Lung microvascular endothelial cell (primary cell): ENCODE measurements at places on chromosomes 11 and 22.

- no peak for DNase-seq
These were observed 355 bp downstream of the TESMIN start for GRCh38 chr11:68751004-68751325.

- DNase-seq: no peak
These were observed 107.4 kb downstream of the SEZ6L start for GRCh38 chr22:26276529-26277160.

GRCh38 chr22:48567213-48567975, 1260.3 kb downstream of the BRD1 start:
- DNase-seq: no peak

- no peak for DNase-seq
These were observed 20.6 kb downstream of the MSANTD4 start for GRCh38 chr11:106001304-106002012.

DNA sequence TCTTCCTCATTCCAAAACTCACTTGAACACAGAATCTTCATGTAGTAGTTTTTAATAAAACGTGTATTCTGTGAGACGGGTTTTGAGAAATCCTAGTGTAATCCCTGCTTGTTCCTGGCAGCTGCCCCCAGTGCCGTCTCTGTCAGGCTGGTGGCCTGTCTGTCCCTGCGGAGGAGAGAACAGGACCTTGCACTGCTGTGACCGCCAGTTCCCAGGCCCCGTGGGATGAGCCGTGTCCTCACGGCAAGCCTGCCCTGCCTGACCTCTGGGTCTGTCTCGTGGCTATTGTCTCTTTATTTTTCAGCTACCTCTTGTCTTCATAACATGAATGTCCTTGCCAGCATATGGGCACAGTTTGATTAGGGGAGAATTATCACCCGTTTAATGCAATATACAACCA, 535.5 kb upstream of the B3GAT1 start:
- no peak for DNase-seq

DNA sequence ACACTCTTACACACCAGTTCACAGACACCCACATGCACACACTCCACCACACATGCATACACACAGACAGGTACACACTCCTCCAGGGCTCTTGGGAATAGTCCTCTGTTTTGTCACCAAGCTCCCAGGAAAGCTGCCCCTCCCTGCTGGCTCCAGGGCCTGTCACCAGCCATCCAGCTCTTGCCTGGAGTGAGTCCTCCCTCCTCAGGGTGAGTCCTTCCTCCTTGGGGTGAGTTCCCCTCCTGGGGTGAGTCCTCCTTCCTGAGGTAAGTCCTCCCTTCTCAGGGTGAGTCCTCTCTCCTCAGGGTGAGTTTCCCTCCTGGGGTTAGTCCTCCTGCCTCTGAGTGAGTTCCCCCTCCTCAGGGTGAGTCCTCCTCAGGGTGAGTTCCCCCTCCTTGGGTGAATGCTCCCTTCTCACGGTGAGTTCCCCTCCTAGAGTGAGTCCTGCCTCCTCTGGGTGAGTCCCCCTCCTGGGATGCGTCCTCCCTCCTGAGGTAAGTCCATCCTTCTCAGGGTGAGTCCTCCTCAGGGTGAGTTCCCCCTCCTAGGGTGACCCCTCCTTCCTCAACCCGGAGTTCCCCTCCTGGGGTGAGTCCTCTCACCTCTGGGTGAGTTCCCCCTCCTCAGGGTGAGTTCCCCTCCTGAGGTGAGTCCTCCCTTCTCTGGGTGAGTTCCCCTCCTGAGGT, 100.6 kb upstream of the FGF3 start:
- no peak for DNase-seq

- DNase-seq: no peak
These were observed 4.2 kb upstream of the PIM3 start for GRCh38 chr22:49956418-49956770.

DNA sequence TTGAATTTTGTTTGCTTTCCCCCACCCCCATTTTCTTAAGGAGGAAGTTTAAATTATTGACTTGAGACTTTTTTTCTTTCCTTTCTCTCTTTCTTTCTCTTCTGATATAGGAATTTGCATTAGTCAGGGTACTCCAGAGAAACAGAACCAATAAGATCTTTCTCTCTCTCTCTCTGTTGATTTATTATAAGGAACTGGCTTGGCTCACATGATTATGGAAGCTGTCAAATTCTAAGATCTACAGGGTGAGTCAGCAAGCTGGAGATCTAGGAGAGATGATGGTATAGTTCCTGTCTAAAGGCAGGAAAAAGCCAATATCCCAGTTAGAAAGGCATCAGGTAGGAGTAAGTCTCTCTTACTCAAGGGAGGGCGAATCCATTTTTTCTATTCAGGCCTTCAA, 64.0 kb downstream of the CCDC81 start:
- DNase-seq: no peak

DNA sequence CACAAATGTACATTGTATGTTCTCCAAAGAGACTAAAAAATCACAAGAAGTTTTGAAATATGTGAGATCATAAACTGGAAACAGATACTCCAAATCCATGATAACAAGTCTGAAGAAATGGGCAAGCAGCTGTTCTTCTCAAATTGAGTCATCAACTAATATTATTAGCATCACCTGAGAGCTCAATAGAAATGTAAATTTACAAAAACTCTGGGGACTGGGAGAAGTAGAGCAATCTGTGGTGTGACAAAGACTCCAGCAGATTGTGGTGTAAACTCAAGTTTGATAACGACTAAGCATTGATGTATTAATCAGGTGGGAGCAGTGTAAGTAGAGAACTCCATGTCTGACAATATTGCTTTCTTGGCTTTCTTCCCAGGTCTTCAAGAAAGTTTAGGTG, 53.2 kb downstream of the GLYATL1 start:
- DNase-seq: no peak

GRCh38 chr22:36405221-36405661, 17.5 kb upstream of the MYH9 start:
- DNase-seq: no peak

- DNase-seq: no peak
These were observed 139.2 kb downstream of the DSCAML1 start for GRCh38 chr11:117657794-117658193.

DNA sequence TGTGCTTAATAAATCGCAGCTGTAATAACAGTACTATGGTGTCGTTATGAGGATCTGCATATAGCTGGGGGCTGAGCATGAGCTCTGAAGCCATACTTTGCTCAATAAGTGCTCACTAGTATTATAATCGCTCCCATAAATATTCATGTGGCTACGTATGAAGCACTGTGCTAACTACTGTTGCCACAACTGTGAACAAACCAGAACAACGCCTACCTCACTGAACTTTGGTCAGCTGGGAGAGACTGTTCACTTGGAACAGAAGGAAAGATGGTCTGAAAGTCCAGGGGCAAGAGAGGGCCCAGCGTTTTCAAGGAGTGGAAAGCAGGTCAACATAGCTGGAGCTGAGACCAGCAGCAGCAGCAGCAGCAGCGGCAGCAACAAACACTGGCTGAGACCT, 141.6 kb downstream of the EFCAB6 start:
- no peak for DNase-seq

GRCh38 chr11:113023228-113023627, 62.0 kb downstream of the NCAM1 start:
- no peak for DNase-seq

DNA sequence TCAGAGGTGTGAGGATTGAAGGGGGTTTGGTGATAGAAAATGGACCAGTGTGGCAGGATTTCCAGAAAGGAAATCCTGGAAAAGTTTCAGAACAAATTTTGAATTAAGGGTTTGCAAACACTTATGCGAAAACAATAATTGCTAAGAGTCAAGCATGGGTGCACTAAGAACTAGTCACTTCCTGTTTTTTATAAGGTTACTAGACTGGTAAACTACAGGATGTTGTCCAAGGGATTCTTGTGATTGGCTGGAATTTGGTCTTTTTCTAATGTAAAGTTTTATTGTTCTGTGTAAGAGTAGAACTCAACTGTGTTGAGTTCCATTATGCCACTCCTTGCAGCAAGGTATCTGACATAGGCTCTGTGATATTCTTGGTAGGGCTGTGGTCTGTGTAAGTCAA, 54.1 kb downstream of the LIF start:
- peak; percentile 71 for DNase-seq

DNA sequence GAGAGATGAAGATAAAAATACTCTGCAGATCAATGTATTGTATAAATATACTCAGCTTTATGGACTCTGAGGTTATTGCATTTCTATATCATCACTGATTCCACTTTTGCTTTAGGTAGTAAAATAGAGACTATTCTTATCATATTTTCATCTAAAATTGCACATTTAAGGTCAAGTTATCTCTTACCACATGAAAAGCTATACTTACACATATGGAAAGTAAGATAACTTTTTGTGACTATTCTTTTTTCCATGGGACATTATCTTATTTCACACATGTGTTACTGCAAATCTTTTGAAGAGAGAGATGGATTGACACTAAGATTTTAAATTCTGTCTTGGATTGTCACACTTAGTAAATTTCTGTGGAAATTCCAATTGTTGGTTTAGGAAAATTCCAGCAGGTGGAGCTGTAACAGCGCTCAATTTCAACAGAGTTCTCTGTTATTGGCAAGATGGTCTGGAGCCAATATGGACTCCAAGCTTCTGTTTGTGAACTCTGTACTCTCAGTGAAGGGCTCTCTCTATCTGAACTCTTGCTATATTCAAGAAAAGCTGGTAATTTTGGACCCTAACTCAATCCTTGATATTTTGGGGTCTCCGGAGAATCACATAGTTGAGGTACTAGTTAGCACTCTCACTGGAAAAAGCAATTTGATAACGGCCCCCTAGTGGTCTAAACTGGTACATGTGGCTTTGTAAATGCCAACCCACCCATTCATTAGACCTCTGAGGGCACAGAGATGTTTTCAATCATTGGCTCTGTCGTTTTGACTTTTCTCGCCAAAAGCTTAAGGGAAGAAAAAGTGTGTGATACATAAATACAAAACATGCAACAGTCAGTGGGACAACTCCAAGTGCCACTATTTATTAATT, 429.7 kb downstream of the ETS1 start:
- peak; percentile 85 for DNase-seq

DNA sequence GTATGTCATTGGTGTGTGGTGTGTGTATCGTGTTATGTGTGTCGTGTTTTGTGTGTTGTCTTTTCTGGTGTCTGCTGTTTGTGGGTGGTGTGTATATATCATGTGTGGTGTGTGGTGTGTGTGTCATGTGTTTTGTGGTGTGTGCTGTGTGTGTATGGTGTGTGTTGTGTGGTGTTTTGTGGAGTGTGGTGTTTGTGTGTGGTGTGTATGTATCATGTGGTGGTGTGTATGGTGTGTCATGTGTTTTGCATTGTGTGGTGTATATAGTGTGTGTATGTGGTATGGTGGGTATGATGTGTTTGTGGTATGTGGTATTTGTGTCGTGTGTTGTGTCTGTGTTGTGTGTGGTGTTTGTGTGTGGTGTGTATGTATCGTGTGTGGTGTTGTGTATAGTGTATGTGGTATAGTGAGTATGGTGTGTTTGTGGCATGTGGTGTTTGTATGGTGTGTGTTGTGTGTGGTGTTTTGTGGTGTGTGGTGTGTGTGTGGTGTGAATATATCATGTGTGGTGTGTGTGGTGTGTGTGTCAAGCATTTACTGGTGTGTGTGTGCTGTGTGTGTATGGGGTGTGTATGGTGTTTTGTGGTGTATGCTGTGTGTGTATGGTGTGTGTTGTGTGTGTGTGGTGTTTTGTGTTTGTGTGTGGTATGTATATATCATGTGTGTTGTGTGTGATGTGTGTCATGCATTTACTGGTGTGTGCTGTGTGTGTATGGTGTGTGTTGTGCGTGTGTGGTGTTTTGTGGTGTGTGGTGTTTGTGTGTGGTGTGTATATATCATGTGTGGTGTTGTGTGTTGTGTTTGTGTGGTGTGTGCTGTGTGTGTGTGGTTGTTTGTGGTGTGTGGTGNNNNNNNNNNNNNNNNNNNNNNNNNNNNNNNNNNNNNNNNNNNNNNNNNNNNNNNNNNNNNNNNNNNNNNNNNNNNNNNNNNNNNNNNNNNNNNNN, 12.7 kb downstream of the PIM3 start:
- DNase-seq: peak; percentile 29
